ENCODE measurements at places on chromosomes 6 and 20. TPM values are rescaled to one million over a fixed set of nuclear protein-coding genes. Genes with fewer than 3 reads are reported as not detected.

The CST7 gene
- not detected for total RNA-seq

GRCh38 chr6:134690048-134690447 is 259.9 kb downstream of the ALDH8A1 start:
- H3K27ac ChIP-seq = no peak overlapping the region
- no peaks in the 10 kb centered on the region for H3K36me3 ChIP-seq
- no peaks in the 10 kb centered on the region for H3K4me1 ChIP-seq
- H3K27me3 ChIP-seq = no peaks in the 10 kb centered on the region
- no peak overlapping the region for H3K4me3 ChIP-seq
- no peak for DNase-seq

- no peak overlapping the region for H3K27ac ChIP-seq
- no peak for DNase-seq
- H3K4me1 ChIP-seq = no peaks in the 10 kb centered on the region
These were observed 666.6 kb upstream of the CITED2 start for GRCh38 chr6:140041056-140041455.

DNA sequence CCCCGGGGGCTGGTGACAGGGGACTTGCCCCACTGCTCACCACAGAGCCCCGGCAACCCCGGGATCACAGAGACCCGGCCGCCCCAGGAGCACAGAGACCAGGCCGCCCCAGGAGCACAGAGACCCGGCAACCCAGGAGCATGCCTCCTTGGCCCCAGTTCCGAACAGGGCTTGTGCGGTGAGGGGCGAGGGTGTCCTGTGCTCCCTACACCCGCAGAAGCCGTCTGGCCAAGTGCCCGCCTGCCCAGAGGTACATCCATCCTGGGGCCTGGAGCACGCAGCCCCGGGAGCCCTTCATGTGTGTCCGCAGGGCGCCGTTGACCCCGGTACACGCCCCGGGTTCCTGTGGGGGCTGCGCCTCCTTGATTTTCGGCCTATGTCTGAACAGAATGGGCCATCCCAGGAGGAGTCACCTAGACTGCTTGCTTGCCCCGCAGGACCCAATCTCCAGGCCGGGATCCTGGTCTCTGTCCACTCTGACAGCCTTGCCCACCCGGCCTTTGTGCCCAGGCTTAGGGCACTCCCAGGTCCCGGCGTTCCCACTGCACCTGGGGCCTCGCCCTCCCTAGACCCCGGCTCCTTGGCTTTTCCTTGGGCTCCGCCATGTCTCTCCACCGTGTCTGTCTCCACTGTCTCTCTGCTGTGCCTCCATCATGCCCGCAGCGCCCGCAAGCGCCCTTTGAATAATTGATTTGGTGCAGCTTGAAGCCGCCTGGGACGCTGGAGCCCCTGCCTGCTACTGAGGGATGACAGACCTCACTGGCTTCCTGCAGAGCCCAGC is 219.8 kb downstream of the ERMARD start:
- no peak for DNase-seq
- no peak overlapping the region for H3K4me3 ChIP-seq
- peak overlapping the region; percentile 50 for H3K27ac ChIP-seq

- no peak for DNase-seq
- no peak overlapping the region for H3K4me3 ChIP-seq
- no peaks in the 10 kb centered on the region for H3K36me3 ChIP-seq
- H3K4me1 ChIP-seq = peaks cover 6% of the 10 kb centered on the region
- no peak overlapping the region for H3K27ac ChIP-seq
- no peaks in the 10 kb centered on the region for H3K27me3 ChIP-seq
These were observed 65.0 kb downstream of the HDDC2 start for GRCh38 chr6:125236536-125237327.

GRCh38 chr20:46582648-46583047 is 32.2 kb upstream of the OCSTAMP start:
- no peaks in the 10 kb centered on the region for H3K27me3 ChIP-seq
- H3K36me3 ChIP-seq = no peaks in the 10 kb centered on the region
- no peak overlapping the region for H3K27ac ChIP-seq
- H3K4me1 ChIP-seq = no peaks in the 10 kb centered on the region

DNA sequence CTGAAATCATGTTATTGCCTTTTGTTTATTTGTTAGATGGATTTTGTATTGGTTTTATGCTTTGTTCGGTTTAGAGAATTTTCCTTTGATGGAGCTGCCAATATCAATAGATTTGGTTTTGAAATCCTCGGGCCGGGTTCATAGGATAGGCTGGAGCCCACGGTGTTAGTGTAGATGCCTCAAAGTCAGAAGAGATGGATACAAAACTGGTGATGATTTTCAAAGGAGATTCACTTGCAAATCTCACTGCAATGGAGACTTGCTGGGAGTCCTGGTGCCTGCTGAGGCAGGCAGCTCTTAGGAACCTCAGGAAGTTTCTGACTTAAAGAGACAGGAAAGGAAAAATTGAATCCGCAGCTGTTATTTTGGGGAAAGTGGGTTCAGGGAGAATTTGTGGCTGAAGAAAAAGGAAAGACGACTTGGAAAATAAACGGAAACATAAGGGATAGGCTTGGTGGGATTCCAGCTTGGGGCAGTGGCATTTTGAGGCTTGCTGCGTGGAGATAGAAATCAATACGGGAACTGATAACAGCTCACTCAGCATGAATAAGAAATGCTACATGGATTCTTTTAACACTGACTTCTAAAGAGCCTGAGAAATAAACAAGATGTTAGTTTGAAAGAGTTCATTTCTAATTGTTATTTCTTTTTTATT is 241.6 kb downstream of the PHACTR1 start:
- no peaks in the 10 kb centered on the region for H3K36me3 ChIP-seq
- no peaks in the 10 kb centered on the region for H3K4me1 ChIP-seq
- no peak for DNase-seq
- H3K27ac ChIP-seq = no peak overlapping the region

GRCh38 chr6:110542311-110543024 is 66.1 kb upstream of the SLC22A16 start:
- no peak overlapping the region for H3K27ac ChIP-seq
- no peaks in the 10 kb centered on the region for H3K36me3 ChIP-seq
- H3K27me3 ChIP-seq = no peaks in the 10 kb centered on the region
- no peak for DNase-seq
- H3K4me3 ChIP-seq = no peak overlapping the region

The RSPO3 gene
- total RNA-seq = 0.11 TPM

The PLTP gene
- 39.6 TPM for total RNA-seq

- H3K4me3 ChIP-seq = no peak overlapping the region
- no peak for DNase-seq
- no peaks in the 10 kb centered on the region for H3K27me3 ChIP-seq
- H3K36me3 ChIP-seq = no peaks in the 10 kb centered on the region
- no peak overlapping the region for H3K27ac ChIP-seq
These were observed 90.9 kb downstream of the FOXO3 start for GRCh38 chr6:108651340-108652227.

DNA sequence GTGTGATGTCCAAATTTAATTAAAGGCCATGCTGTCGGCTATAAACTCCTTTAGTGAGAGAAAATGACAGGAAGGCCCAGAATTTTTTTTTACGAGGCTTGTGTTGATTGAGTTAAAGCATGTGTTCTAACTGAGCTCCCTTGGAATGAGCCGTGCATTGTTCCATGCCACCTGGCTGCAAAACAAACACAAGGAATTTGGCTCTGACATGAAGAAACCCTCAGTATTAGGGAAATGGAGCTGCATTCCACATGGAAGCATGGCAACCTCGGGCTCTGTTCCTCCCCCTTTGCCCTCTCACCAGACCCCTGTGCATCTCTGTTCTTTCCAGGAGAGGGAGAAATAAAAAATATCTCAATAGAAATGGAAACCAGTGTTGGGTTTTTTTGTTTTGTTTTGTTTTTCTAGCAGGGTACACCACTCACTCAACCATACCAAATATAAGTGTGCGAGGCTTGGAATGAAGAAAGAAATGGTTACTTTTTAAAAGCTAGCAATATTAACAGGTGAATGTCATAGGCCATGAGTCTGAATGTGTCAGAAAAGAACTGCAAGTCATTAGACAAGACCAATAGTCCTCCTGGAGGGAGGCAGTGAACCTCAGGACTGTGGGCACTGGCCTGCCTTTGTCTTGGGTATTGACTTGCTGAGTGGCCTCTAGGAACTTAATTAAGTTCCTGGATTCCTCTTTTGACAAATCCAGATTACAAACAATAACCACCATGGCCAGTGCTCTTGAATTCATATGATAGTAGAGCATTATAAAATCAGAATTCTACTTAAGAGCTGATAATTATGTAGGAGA is 935.1 kb downstream of the KIF16B start:
- DNase-seq = no peak
- H3K4me3 ChIP-seq = no peak overlapping the region
- peaks cover 8% of the 10 kb centered on the region for H3K4me1 ChIP-seq
- no peak overlapping the region for H3K27ac ChIP-seq

The MCHR2 gene
- total RNA-seq = not detected

The TTBK1 gene
- total RNA-seq = 0.61 TPM

GRCh38 chr6:51450248-51450957 is 631.7 kb downstream of the TFAP2B start:
- no peaks in the 10 kb centered on the region for H3K4me1 ChIP-seq
- H3K27ac ChIP-seq = no peak overlapping the region
- H3K4me3 ChIP-seq = no peak overlapping the region
- DNase-seq = no peak
- no peaks in the 10 kb centered on the region for H3K36me3 ChIP-seq
- no peaks in the 10 kb centered on the region for H3K27me3 ChIP-seq

Data from Caco-2 (cell line).